NCI-H1417 treated with DMSO at 0.1 percent for 48 hours (cell line): ENCODE measurements at places on chromosomes 7 and 10.

DNA sequence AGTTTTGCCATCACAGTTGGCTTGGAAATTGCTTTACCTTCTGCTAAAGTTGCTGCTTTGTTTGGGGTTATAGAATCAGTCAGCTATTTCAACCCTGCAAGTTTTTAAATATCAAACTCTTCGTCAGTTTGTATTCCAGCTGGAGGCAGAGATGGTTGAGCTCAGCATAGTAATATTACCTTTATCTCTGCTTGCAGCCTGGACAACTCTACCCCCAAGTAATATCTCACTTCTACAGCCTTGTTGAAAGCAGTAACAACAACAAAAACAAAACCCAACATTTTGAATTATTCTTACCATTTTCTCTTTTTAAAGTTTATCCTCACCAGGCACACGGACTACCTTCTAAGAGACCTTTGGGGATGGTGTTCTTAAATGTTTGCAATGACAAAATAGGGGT is 239.1 kb upstream of the PHF14 start:
- DNase-seq = no peak

DNA sequence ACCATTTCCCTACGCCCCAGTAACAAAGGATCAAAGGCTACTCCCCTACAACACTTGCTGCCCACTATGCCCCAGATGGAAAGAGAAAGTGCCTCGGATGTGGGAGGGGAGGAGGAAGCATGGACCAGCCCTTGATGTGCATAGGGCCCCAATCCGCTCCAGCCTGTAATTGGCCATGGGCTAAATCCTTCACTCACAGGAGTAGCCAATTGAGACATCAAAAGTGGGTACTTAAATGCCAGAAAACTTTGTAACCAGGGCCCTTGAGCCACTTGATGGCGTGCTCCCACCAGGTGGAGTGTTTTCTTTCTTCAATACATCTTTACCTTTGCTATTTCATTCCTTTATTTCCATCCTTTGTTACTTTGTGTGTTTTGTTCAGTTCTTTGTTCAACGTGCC is 500.5 kb upstream of the LRRN3 start:
- no peak for DNase-seq

DNA sequence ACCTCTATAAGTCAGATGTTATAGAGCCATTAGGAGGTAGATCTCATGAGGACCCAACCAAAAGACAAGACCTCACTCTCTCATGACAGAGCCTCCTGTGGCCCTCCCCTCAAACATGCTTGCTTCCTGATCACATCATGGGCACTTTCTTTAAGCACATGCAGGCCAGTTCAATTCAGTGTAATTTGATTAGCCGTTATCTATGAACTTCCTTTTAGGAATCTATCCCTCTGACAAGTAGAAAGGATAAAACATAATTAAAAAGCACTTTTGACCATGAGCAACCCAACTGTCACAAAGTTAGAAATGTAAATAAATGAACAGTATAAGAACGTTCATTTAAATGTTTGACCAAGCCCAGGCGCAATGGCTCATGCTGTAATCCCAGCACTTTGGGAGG is 27.7 kb upstream of the TMEM254 start:
- DNase-seq = no peak

DNA sequence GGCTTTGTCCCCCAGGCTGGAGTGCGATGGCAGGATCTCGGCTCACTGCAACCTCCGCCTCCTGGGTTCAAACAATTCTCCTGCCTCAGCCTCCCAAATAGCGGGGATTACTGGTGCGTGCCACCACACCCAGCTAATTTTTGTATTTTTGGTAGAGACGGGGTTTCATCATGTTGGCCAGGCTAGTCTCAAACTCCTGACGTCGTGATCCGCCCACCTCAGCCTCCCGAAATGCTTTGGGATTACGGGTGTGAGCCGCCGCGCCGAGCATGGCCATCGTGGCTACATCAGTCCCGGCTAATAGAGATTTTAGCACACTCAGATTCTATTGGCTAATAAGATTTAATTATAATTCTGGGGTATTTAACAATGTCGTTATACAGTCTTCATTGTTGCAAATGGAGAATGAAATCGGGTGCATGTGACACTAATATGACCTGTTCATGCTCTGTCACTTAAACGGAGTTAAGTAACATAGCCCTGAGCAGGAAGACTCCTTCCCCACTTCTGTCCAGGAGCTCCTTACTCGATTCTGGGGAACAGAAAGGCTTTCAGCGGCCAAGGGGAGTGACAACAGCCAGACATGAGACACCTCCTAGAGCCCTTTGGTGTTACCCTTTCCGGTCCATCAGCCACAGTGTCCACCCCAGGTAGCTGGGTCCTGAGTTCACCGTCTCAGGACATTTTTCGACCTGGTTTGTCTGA is 40.9 kb upstream of the FAM20C start:
- no peak for DNase-seq

GRCh38 chr10:119377451-119377957 is 165.0 kb downstream of the RGS10 start:
- no peak for DNase-seq

DNA sequence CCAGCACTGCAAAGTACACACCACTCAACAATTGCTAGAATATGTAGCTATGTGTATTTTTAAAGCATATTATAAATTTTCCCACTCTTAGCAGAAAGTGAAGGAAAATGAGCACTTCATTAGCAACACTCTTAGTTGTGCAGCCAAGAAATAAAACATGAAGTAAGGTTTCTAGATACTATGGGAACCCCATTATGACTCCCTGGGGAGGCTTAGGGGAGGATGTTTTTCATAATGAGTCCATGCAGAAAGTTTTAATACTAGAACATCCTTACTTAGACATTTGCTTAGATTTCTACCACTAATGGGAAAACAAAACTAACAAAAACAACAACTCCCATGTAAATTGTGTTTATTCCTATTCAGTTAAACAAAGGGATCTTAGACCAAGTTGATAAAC is 148.4 kb upstream of the HDAC9 start:
- no peak for DNase-seq

DNA sequence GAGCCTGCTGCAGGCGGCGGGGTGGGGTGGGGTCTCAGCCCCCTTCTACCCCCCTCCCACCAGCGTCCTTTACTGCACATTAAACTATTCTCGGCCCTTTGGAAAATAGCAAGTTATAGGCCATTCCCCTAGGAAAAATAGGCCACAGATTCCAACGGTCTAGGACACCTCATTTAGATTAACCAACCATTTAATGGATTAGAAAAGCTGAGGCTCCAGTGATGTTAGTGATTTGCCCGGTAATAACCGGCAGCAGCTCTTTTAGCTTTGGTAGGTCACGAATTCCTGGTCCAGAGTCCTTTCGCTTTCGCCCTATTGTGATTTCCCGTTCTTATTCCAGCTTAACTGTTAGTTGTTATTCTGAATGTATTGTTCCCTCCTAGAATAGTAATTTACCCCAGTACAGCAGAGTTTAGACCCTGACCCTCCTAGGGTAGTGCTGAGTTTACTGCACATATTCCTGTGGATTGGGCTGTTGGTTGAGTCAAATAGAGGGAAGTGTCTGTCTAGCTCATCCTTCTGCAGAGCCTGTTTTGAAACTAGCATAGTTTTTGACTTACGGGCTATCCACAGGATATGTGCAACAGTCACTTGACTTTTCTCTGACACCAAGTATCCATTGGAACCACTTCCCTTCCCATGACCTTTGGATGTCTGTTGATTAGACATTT is 754 bp downstream of the GSTO1 start:
- no peak for DNase-seq

GRCh38 chr7:101945034-101945758 is 127.8 kb downstream of the CUX1 start:
- no peak for DNase-seq

DNA sequence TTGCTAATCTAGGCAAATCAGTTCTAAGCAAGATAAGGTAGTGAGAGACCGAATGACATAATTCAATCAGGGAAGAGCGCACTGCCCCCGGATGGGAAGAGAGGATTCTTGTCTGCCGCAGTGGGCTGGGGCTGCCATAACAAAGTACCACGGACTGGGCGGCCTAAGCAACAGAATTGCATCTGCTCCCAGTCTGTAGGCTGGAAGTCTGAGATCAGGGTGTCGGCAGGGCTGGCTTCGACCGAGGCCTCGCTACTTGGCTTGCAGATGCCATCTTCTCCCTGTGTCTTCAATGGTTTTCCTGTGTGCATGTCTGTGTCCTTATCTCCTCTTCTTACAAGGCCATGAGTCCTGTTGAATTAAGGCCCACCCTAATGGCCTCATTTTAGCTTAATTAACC is 59.7 kb upstream of the TMEM72 start:
- DNase-seq = no peak

DNA sequence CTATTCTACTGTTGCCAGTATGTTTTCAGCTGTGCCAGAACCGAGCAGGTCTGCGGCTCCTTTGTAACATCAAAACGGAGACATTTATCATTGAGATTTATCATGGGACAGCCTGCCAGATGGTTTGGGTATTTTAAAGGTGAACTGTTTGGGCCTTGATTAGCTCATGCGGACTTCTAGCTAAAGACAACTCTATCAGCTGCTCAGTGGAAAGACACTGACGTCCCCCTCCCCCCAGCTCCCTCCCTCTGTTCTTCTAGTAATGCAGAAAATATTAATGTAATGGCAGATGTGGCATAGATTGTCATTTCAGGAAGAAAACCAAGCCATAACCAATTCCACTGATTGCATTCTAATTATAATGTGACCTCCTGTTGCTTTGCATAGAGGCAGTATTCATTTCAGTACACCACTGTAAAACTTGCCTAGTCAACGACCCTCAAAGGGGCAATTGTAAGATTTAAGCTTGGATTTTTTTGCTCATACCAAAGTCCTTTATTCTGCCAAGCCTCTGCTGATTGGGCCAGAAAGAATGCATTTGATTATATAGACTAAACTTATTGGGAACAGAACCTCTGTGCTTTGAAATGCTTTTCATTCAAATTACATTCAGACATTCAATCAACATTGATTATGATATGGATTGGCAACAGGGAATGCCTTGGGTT is 966.8 kb downstream of the LRMDA start:
- no peak for DNase-seq
